Stimulated activated naive CD8-positive, alpha-beta T cell treated with anti-CD3 and anti-CD28 coated beads, Interleukin-15, amount 100 ng/mL, for 72 hours (primary cell): ENCODE measurements at places on chromosomes 4 and X.

DNA sequence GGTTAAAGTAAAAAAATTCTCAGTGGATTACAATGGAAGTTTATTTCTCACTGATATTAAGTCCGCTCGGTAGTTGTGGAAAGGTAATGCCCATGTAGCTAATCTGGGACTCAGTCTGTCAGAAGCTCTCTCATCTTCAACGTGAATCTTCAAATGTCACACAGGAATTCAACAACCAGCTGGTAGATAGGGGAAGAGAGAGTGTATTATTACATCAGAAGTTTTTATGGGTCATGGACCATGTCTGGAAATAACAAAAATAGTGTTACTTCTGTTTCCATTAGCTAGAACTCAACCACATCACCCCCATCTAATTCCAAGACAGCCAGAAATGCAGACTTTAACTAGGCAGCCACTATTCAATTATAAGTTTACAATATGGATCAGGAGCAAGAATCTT, 506.1 kb upstream of the HTR2C start:
- DNase-seq = no peak

DNA sequence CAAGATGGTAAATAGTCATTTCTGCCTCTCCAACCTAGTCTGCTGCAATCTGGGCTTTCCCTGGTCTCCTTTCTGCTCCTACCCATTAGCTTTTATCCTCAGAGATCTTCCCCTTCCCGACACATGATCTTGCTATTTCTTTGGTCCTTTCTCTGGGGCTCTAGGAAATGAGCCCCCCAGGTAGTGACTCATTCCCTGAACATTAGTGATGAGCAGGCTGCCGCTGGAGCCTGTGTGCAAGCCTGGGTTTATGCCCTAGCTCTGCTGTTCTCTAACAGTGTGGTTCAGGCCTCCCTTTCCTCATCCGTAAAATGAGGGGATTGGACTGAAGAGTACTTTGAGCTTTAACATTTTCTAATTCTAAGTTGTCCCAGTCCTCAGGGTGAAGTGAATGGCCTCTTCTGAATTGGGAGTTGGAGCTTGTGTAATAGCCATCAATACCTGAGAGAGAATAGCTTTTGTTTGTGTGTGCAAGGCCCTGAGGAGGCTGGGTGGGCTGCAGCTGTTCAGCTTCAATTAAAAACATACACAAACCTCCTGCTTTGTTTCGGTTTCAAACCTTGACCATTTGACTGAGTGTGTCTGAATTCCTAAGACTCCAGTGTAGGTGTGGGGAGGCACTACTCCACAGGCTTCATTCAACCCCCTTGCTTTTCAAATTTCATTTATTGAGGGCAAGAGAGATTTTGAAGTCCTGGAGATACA, 115.6 kb upstream of the SCML1 start:
- DNase-seq = no peak

DNA sequence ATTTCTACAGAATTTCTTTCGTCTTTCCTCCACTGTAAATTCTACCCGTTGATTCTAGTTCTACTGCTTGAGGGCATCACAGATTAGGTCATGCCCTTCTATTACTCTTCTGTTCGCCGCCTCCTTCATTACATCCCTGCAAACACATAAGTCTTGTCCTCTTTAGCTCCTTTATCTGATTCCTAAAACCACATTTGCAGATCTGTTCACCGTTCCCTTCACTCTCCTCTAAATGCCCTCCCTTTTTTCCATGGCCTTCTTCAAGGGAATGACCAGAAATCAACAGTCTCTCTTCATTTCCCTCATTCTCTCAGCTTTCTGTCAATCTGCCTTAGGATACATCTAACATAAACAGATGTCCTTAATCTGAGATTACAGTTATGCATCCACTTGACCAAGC, 43.1 kb downstream of the BTC start:
- no peak for DNase-seq

DNA sequence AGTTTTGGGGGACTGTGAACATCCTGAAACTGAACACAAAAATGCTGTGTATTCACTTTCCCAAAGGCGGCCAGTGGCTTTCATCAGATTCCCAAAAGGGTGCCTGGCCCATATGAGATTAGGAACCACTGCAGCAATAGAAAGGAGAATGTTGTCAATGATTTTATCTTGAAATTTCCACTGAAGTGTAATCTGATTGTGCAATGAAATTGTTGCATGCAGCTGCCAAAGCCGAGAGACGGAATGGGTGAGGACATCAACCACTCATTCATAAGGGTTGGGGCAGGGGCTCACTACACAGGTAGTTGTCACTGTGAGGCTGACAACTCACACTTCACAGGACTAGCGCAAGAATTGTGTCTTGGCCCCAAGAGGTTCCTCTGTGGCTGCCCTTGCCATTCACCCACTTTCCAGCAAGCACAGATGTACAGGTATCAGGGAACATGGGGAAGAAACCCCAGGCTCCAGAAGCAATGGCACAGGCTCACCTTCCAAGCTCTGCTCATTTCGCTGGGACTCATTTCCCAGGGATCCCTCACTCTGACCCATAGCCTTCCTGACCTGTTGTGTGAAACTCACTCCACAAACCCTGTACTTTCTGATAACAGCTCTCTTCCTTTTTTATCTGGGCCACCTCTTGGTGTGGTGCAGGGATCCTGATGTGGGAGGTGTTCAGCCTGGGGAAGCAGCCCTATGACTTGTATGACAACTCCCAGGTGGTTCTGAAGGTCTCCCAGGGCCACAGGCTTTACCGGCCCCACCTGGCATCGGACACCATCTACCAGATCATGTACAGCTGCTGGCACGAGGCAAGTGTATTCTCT, 48.8 kb downstream of the BMX start:
- no peak for DNase-seq

DNA sequence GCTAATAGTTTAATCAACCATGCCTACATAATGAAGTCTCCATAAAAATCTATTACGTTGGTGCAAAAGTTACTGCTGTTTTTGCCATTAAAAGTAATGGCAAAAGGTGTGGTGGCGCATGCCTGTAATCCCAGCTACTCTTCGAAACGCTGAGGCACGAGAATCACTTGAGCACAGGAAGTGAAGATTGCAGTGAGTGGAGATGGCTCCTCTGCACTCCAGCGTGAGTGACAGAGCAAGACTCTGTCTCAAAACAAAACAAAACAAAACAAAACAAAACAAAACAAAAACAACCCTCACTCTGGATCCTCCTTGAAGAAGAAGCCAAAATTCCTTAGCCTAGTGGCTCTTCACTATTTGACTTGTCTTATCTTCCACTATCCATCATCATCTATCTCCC, 78.0 kb downstream of the MSN start:
- DNase-seq = no peak

GRCh38 chr4:123043793-123044425, 121.5 kb upstream of the NUDT6 start:
- DNase-seq = no peak

GRCh38 chrX:137430301-137430700, 135.6 kb upstream of the ZIC3 start:
- no peak for DNase-seq

DNA sequence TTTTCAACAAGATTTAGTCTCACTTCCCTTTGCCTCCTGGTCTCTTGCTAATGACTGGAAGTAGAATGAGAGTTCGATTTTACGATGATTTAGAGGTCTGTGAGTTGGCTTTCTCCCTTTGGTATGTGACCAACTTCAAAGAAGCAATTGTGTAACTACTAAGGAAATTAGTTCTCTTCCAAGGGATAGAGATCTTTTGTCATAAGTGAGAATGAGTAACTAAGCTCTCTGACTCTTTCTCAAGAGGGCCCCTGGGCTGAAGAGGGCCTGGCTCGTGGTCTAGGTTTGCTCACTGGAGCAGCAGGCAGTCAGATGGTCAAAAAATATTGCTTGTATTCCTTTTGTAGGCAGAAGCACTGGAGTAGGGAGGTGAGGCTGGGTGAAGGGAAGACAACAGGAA, 176.3 kb downstream of the ENOX2 start:
- no peak for DNase-seq

- DNase-seq = no peak
Measured at GRCh38 chr4:125042041-125042440, 272.7 kb upstream of the FAT4 start.

DNA sequence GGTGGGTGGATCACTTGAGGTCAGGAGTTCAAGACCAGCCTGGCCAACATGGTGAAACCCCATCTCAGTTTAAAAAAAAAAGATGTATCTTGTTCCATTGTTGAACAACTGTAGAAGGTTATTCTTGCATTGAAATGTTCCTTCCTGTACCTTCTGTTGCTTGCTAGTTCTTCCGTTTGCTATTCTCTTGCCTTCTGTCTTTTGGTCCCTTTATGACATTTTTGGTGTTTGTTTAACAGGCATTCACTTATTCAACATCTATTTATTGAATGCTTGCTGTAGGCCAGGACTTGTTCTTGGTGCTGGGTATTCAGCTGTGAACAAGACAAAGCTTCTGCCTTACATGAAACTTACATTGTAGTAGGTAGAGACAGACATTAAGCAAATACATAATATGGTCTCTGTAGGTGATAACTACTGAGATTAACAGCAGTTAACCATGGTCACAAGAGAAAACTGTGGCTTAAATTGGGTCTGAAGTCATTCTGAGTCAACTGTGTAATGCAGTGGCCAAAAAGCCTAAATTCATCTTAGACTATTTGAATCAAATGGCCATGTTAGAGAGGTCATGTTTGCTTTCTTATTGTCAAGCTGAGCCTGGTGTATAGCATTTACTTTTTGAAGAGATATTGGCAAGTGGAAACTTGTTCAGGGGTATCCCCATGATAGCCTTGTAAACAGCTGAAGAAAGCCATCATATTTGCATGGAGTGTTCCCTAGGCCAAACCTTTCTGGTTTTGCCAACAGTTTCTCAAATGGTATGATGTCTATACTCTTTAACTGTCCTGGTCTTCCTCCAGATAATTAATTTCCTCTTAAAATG, 35.6 kb downstream of the GAB1 start:
- DNase-seq = no peak

GRCh38 chrX:110050901-110051300, 48.0 kb downstream of the TMEM164 start:
- no peak for DNase-seq

GRCh38 chrX:143837010-143837843, 46.6 kb upstream of the UBE2NL start:
- no peak for DNase-seq

GRCh38 chrX:126339928-126340327, 173.8 kb upstream of the DCAF12L2 start:
- no peak for DNase-seq
